ENCODE measurements at places on chromosomes 4 and X.

GRCh38 chr4:8938623-8939022 is 67.0 kb upstream of the HMX1 start:
- no peak for DNase-seq

- no peak for DNase-seq
Observed at GRCh38 chr4:61200916-61201526, 895 bp downstream of the ADGRL3 start.

GRCh38 chr4:121278811-121279368 is 101.9 kb downstream of the QRFPR start:
- no peak for DNase-seq

DNA sequence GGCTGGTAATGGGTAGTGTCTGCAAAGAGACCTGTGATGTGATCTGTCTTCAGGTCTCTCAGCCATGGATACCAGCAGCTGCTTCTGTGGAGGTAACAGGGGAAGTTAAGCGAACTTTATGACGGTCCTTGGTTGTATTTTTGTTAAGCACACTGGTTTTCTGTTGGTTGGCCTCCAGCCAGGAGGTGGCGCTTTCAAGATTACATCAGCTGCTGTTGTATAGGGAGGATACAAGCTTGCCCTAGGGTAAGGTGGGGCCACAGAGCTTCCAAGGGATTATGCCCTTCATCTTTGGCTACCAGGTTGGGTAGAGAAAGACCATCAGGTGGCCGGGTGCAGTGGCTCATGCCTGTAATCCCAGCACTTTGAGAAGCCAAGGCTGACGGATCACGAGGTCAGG is 834.2 kb upstream of the GALNTL6 start:
- DNase-seq = no peak

DNA sequence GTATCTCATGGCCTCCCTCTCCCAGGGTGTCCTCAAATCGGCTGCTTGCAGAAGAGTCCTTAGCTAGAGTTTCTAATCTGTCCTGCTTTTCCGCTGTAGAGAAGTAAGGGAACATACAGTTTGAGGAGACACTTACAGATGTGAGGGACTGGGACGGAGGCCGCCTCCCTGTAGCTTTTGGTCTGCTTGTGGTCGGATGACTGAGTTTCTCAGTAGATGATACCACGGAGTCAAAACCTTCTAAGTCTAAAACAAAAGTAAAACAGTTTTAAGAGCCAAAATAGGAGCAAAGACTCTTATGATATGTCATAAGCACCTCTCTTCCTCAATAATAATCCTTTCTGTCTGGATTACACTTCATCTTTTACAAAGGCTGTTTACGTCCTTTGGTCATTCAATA is 34.5 kb upstream of the MAP3K15 start:
- no peak for DNase-seq

- no peak for DNase-seq
Observed at GRCh38 chrX:29241809-29242208, 654.6 kb downstream of the IL1RAPL1 start.

GRCh38 chr4:74975848-74976824 is 43.2 kb downstream of the PARM1 start:
- DNase-seq = no peak

Data from stimulated activated CD4-positive, alpha-beta T cell treated with anti-CD3 and anti-CD28 coated beads, Interleukin-12 subunit alpha, Interleukin-12 subunit beta, amount 100 ng/mL, for 48 hours (primary cell).